ENCODE measurements at places on chromosomes 1 and 21.

- no peak for DNase-seq
Observed at GRCh38 chr1:203649551-203649998, 22.9 kb downstream of the ATP2B4 start.

DNA sequence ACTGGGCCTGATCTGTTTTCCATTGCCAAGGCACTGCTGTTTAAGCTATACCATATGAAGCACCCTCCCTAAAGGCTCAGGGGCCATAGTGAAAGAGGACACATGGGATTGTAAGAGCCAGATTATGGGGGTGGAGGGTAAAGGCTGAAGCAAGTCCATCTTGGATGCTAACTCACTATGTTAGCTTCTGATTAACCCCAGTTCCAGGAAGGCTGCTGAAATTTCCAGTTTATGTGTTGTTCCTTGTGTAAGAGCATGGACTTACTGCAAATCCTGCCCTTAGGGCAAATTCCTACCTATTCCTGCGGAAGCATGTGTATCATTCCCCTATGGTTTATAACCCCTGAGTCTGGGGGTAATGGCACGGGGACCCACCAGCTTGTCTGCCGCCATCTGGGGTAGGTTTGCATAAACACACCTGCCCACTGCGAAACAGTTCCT is 91.8 kb upstream of the SERBP1 start:
- no peak for DNase-seq

GRCh38 chr1:237241038-237241437 is 199.1 kb downstream of the RYR2 start:
- DNase-seq: no peak

- DNase-seq: no peak
Observed at GRCh38 chr21:44353191-44353970, at the start of gene TRPM2. Gene TRPM2, plus strand, starts transcription at chr21:44353621. Its CDS starts 80 bp downstream, at chr21:44353701.

GRCh38 chr1:18479454-18479853 is 1.3 kb upstream of the KLHDC7A start:
- DNase-seq: no peak

GRCh38 chr1:30919025-30919881 is 10.7 kb upstream of the SDC3 start:
- DNase-seq: no peak

GRCh38 chr1:164308101-164308500 is 250.9 kb upstream of the PBX1 start:
- no peak for DNase-seq

DNA sequence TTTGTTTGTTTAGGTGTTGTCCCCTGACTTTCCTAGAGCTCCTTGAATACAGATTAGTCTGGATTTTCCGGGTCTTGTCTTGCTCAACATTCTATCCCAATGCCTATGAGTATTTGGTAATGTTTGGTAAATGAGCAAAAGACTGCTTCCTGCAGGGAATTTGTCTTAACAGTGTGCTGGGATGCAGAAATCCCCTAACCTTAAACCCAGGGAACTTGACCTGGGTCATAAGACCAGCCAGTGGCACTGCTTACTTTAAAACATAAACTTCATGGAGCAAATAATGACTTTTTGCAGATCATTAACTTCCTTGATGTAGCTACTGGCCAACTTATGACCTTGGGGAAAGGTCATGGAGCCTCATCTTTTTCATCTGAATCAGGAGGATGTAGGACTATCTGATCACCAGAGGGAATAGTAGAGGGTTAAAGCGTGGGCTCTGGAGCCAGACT is 27.2 kb downstream of the TCEANC2 start:
- DNase-seq: no peak

DNA sequence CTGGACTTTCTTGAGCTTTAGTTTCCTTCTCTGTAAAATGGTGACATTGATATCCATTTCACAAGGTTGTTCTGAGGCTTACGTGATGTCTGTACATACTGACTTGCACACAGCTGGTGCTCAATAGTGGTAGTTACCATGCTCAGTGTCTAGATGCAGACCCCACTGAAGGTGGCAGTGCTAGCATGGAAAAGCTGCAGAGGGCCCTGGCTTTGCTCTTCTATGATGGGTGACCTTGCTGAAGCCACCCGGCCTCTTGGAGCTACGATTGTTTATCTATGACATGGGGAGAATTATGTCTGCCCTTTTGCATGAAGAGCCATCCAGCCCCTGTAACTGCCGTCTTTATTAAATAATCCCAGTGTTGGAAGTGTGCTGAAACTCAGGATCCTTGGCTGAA is 131.8 kb downstream of the PLXNA2 start:
- no peak for DNase-seq

- no peak for DNase-seq
Observed at GRCh38 chr21:36412916-36413315, 27.7 kb downstream of the CHAF1B start.

Measured in endothelial cell (in vitro differentiated cells).